ENCODE measurements at places on chromosomes 5 and 9. TPM values are rescaled to one million over a fixed set of nuclear protein-coding genes. Genes with fewer than 3 reads are reported as not detected.

The CREB3 gene
- total RNA-seq: 41.6 TPM

The TBCA gene
- 83.2 TPM for total RNA-seq

The MFAP3 gene
- total RNA-seq: 15.7 TPM

The DCTN3 gene
- 87.5 TPM for total RNA-seq

The PCDHB13 gene
- total RNA-seq: 8.2 TPM

Data from tibial nerve (tissue), 4 donors.